Activated CD8-positive, alpha-beta T cell treated with anti-CD3 and anti-CD28 coated beads, Interleukin-2, amount 10 ng/mL, durations not matched to agents 7 days and 5 days (primary cell): ENCODE measurements at places on chromosomes 16 and 17. TPM values are rescaled to one million over a fixed set of nuclear protein-coding genes. Genes with fewer than 3 reads are reported as not detected.

Gene CMTM2
- total RNA-seq: 0.68 TPM

Gene BMERB1
- 1.6 TPM for total RNA-seq

Gene CFAP20
- 48.4 TPM for total RNA-seq

Gene ZNF423
- total RNA-seq: not detected

Gene BRIP1
- 25.9 TPM for total RNA-seq

Gene ARHGAP44
- total RNA-seq: 0.26 TPM

Gene TBC1D3I
- 0.31 TPM for total RNA-seq

Gene GPR179
- total RNA-seq: 0.08 TPM

Gene ABCA9
- not detected for total RNA-seq

Gene NT5M
- total RNA-seq: 8.3 TPM

Gene TBC1D3
- not detected for total RNA-seq

Gene ZFHX3
- 2.9 TPM for total RNA-seq

Gene TLCD3B
- 4.6 TPM for total RNA-seq

Gene FMNL1
- total RNA-seq: 395 TPM

Gene TMEM100
- total RNA-seq: not detected

Gene ITGAX
- 25.0 TPM for total RNA-seq

Gene CEP295NL
- total RNA-seq: 0.26 TPM

Gene KRTAP4-1
- total RNA-seq: not detected

Gene PTX4
- not detected for total RNA-seq

Gene SPATA32
- 0.55 TPM for total RNA-seq

Gene ZNF830
- 22.1 TPM for total RNA-seq

Gene PTGES3L
- total RNA-seq: 0.86 TPM

Gene B3GNT9
- total RNA-seq: 7.2 TPM

Gene COTL1
- 837 TPM for total RNA-seq

Gene CACNA1G
- not detected for total RNA-seq

Gene C1QBP
- total RNA-seq: 181 TPM

Gene ARHGDIG
- not detected for total RNA-seq

Gene TNFRSF17
- total RNA-seq: not detected

Gene EVPLL
- total RNA-seq: not detected

Gene PRSS22
- total RNA-seq: not detected

Gene GCGR
- total RNA-seq: not detected

Gene C17orf78
- total RNA-seq: not detected

Gene TEKT1
- not detected for total RNA-seq

Gene SLFN14
- not detected for total RNA-seq

Gene LRRC46
- total RNA-seq: 0.97 TPM

Gene FLYWCH1
- total RNA-seq: 48.9 TPM

Gene GRB7
- total RNA-seq: 0.37 TPM

Gene CDR2L
- total RNA-seq: 0.18 TPM

Gene NPIPA7
- 6.5 TPM for total RNA-seq

Gene KRT13
- total RNA-seq: not detected

Gene TMEM92
- not detected for total RNA-seq

Gene SLC47A1
- not detected for total RNA-seq

Gene KCNJ16
- total RNA-seq: not detected
